ENCODE measurements at places on chromosomes 6 and 20.

DNA sequence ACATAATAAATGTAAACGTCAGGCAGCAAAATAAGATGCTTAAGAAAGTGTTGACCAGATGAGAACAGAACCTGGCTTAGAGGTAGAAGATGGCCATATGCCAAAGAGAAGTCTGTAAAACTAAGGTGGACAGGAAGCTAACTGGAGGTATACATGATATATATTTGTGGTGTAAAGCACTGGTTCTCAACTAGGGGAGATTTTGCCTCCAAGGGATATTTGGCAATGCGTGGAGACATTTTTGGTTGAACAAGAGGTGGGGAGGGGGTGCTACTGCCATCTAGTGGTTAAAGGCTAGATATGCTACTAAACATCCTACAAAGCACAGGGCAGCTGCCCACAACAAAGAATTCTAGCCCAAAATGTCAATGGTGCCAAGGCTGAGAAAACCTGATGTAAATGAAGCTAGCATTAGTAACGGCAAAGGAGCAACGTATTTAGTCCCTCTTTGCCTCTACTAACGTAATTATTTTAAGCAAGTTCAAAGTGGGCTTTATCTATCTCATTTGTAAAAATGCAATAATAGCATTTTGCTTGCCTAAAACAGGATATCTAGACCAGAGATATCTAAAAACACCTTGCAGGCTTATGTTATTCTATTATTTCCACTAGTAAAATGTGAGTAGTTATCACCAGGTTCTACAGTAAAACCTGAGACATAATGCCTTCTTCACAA is 182.6 kb downstream of the RNGTT start:
- peak; percentile 69 for DNase-seq

GRCh38 chr20:62659488-62660239 is 17.4 kb downstream of the SLCO4A1 start:
- DNase-seq = no peak

GRCh38 chr6:44177691-44178423 is 19.2 kb downstream of the CAPN11 start:
- DNase-seq = no peak

GRCh38 chr20:46364670-46365486 is 41.5 kb downstream of the ELMO2 start:
- DNase-seq = no peak

DNA sequence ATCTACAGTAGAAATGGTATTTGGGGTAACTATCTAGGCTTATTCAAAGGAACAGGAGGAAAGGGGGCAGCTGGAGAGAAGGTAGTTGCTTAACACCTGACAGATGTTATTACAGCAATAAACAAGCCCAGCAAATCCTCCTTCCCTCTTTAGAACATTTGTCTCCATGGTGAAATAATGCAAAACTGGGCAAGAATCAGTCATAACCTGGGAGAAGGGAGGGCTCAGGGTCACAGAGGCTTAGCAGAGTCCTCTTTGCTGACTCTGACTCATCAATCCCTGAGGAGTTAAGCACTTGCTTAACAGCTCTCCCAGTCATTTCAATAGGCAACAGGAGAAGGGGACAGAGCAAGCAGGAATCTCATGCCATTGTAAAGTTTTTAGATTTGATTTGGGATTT is 230.3 kb downstream of the IBTK start:
- no peak for DNase-seq

DNA sequence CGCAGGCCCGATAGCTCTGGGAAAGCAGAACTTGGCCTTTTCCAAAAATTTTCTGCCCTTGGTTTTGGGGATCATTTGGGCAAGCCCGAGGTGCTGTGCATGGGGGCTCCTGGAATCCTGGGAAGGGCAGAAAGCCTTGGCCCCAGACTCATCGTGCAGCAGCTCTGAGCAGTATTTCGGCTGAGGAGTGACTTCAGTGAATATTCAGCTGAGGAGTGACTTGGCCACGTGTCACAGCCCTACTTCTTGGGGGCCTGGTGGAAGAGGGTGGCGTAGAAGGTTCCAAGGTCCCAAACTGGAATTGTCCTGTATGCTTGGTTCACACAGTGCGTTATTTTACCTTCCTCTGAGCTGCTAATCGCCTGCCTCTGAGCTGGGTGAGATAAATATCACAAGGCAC is 1.1 kb upstream of the BMP2 start:
- DNase-seq = no peak

DNA sequence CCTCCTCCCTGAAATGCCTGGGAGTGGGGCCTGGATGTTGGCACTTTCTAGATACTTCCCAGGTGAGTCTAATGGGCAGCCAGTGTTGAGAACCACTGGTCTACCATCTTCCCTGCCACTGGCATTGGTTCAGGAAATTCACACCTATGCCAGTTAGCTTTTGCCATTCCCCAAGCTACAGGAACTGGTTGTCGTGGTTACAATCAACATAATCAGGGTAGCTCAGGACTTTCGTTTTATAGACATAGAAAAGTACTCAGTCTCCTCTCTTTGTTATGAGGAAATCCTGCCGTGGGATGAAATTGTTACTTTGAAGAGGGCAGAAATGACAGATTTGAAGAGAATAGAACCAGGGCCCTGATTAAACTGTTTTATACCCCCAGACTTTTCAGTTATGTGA is 127.9 kb upstream of the FOXO3 start:
- DNase-seq = no peak

Data from hematopoietic multipotent progenitor cell treated with erythropoietin and hydrocortisone succinate and interleukin-3 and kit ligand, for 15 days (in vitro differentiated cells).